ENCODE measurements at places on chromosomes 5 and 9. TPM values are rescaled to one million over a fixed set of nuclear protein-coding genes. Genes with fewer than 3 reads are reported as not detected.

GRCh38 chr5:30183795-30184194 lies 1009.7 kb upstream of the CDH6 start:
- DNase-seq, result no peak

Gene CSF2
- total RNA-seq, result not detected

DNA sequence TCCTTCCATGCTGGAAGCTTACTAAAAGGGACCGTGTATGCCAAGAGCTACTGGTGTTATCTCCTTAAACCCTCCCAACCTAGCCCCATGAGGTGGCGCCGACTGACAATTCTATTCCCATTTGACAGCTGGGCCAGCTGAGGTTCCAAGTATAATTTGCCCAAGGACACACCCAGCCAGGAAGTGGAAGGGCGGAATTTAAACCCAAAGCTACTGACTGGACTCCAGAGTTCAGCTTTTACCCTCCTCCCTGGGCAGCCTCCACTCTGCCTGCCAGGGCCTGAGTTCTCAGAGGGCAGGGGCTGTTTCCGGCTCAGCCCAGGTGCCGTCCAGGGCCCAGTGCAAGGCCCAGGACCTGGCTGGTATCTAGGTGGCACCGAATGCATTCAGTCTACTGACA lies 71.8 kb downstream of the C9orf50 start:
- no peak for DNase-seq

DNA sequence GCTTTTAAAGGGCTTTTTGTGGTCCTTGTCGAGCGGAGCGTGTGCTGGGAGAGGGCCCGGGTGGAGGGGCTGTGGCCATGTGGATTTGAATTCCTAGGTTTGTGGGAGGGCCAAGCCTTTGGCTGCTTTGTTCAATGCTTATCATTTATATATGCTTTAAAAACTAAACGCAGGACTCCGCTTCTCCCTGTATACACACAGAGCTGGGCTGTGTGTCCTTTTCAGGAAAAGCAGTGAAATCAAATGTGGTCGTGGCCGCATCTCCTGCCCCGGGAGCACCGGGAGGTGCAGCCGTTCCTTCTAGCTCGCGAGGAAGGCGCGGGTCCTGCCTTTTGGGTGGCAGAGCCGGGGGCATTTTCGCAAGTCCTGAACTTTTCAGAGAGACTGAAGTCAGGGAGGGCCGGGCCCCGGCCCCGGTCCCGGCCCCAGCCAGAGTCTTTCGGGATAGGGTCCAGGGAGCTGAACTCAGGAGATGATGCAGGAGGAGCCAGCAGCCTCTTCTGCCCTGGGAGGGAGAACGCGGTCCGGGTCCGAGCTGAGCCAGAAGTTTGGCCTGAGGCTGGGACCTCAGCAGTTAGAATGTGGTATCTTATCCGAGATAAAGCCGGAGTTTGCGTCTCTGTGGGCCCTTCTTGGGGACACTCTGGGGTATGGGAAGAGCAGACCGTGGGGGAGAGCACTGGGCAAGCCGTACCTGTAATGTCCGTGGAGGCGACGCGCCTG lies 158.8 kb downstream of the C9orf152 start:
- DNase-seq, result no peak

- DNase-seq, result no peak
These were observed 201.7 kb downstream of the SGCD start for GRCh38 chr5:156528673-156529072.

- no peak for DNase-seq
These were observed 238.3 kb upstream of the IRX1 start for GRCh38 chr5:3357291-3357690.

- DNase-seq, result no peak
These were observed 203.5 kb downstream of the ERCC6L2 start for GRCh38 chr9:96078897-96079490.

GRCh38 chr9:120214332-120214731 lies 365.6 kb downstream of the CDK5RAP2 start:
- DNase-seq, result no peak

DNA sequence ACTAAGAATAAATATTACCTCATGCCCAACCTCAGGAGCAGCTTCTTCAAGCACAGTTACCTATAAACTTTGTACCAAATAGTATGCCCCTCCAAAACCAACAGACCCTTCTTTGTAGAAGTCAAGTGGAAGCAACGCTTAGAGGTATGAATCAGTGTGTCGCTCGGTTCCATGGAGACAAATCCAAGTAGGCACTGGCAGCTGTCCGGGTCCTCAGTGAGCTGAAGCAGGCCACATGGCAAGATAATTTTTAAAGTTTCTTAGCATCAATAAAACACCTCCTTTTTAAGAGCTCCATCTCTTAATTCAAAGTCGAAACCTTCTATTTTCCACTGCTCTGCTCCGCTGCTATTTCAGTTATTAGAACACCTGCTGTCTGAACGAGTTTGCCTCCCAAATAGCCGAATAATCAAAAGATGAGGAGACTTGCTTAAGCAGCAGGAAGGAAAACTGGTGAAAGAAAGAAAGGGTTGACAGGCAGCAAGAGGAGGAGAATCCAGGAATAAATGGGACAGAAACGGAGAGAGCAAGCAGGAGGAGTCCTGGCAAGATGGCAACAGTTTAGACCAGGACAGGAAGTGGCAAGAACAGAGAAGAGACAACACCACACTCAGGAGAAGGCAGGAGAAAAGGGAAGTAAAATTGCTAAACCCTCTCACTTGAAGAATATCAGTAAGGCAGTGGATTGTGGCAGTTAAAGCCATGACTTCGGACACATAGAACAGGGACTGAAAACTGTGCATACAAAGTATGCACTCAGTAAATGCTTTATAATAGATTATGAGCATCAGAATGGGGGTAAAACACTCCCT lies 65.0 kb downstream of the PPP2R2B start:
- no peak for DNase-seq

Gene GPR150
- total RNA-seq, result not detected

- DNase-seq, result no peak
These were observed 137.8 kb downstream of the CEP120 start for GRCh38 chr5:123285122-123286023.

DNA sequence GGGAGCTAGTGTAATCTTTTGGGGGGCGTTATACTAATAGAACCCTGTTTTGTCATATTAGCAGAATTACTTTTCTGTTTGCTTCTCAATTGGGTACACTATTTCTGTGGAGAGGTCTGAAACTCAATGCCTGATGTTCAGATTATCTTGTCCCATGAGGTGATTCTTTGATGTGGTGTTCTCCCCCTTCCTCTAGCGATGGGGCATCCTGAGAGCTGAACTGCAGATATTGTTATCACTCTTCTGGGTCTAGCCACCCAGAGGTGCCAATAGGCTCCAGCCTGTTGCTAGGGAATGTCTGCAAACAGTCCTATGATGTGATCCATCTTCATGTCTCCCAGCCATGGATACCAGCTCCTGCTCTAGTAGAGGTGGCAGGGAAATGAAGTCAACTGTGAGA lies 233.1 kb upstream of the RASA1 start:
- DNase-seq, result no peak

DNA sequence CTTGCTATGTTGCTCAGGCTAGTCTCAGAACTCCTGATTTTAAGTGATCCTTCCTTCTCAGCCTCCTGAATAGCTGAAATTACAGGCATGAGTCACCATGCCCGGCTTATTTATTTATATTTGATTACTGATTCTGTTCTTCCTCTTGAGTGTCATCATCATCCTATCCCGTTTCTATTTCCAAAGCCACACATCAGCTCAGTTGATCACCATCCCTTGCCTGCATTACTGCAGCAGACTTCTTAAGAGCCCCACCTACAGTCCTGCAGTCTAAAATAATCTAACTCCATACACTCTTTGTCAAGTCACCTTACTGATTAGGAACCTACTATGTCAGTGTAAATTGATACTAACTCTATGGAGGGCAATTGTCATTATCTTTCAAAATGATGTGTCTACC lies 138.9 kb upstream of the RAI14 start:
- no peak for DNase-seq

GRCh38 chr5:157603333-157604190 lies 28.0 kb upstream of the ADAM19 start:
- no peak for DNase-seq

- DNase-seq, result no peak
These were observed 17.7 kb downstream of the JAK2 start for GRCh38 chr9:5002811-5003210.

GRCh38 chr9:126298063-126298801 lies 28.4 kb upstream of the MVB12B start:
- DNase-seq, result peak; percentile 39

DNA sequence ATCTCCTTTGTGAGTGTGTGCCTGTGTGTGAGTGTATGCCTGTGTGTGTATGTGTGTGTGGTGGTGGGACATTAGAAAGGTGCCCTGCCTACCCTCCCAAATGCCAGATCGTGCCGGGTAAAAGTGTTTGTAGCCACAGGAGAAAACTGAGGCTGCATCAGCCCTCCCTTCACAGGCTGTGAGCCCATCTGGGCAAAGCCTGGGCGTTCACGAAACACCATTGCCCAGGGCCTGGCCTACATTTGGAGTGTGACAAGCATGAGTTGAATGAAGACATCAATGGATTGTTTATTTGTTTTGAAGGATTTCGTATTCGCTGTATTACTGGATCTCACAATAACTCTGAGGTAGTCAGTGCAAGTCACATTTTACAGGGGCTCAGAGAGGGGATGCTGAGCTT lies 270.8 kb downstream of the NSG2 start:
- no peak for DNase-seq

GRCh38 chr9:124857533-124858162 lies 4.1 kb downstream of the RPL35 start:
- DNase-seq, result no peak

DNA sequence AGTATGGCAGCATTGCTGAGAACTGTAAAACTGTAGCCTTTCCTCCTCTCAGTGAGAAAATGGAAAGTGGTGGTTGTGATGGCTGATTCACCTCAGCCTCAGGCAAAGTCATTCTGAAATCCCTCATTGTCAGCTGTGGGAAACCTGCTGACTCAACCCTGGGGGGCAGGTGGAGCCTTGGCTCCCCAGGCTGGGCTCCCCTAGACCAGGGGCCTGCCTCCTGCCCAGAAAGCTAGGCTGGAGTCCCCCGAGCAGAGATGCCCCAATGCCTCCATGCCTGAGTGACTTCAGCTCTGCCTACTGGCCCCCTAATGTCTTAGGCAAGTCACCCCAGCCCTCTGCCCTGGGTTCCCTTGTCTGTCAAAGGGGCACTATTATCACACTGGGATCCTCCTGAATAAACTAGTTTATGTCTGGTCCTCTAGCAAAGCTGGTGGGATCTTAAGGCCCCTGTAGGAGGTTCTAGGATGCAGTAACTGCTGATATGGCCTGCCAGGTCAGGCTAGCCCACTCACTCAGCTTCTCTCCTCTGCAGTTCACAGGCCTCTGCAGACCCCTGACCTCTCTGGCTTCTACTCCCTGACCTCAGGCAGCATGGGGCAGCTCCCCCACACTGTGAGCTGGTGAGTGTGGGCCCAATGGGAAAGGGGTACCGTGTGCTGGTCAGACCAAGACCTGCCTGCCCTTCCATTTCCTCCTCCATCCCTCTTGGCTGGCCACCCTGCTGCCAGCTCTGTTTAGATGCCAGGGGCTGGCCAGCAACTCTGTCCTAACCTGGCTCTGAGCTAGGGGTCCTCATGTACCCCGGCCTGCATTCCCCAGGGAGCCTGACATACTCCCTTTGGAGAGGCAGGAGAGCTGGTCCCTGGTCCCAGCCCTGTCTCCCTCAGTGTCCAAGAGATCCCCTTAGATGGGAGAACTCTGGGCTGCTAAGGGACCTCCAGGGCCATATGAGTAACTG lies 24.2 kb downstream of the TCF7 start:
- DNase-seq, result no peak

GRCh38 chr5:95163079-95163478 lies 121.8 kb downstream of the MCTP1 start:
- DNase-seq, result no peak

DNA sequence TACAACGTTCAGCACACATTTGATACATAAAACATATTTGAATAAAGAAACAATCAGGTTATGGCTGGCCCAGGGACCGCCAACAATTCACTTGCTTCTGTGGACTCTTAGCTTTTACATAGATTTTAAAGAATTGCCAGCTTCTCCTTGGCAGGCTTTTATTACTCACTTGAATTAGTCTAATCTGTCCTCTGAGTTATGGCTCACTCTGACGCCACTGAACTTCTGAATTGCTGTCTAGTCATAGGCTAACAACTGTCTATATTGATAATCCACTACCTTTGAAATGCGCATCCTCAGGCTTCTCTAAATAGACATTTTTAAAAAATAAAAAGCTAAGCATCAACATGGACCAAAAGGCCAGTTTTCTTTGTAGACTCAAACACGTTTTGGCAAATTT lies 317.4 kb upstream of the SGCD start:
- no peak for DNase-seq

Gene ACTBL2
- total RNA-seq, result not detected

DNA sequence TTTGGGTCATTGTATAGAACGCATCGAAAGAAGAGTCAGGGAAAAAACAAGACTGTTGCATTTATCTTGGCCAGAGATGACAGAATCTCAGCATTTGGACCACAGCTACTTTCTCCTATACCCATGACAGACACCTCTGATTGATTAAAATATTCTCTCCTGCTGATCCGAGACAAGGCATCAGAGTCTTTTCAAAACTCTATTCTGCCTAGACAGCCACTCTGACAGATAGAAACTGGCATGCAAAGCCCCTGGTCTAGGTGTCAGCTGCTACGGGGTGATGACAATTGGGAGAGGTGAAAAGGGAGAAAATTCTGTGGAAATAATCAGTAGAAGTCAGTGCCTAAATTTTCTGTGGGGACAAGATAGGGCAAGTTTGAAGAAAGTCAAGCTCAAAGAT lies 152.2 kb downstream of the PIK3R1 start:
- DNase-seq, result no peak

GRCh38 chr9:76846297-76846696 lies 59.6 kb downstream of the PRUNE2 start:
- no peak for DNase-seq

DNA sequence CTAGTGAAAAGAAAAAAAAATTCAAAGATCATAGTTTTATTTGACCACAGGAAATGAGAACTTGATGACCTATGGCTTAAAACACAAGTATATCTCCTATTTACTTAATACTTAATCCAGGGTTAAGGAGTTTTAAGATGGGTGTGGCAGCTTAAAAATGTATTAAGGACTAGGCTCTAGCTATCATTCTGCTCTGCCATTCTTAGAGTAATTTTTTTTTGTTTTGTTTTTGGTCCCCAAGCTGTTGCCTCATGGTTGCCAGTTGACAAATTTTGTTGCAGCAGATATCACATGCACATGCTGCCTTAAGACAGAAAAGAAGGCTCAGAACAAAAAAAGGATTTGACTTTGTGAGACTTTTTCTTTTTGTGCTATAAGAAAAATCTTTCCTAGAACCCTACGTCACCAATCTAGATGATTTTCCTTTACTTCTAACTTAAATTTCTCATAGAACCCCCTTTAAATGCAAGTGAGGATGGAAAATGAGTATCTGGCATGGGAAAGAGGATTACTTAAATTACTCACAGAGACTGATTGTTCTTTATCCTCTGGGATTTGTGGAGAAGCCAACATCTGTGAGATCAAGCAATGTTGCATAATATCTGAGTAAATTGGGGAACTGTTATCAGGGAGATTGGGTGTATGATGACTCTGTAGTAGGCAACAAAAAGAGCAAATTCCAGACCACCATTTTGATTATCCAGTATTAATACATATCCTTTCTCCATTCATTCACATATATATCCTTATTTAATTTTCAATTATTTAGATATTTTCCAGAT lies 364.7 kb upstream of the CD180 start:
- no peak for DNase-seq

Data from frontal cortex (tissue), 4 donors.